Stimulated activated CD4-positive, alpha-beta T cell treated with anti-CD3 and anti-CD28 coated beads, Interleukin-12 subunit alpha, Interleukin-12 subunit beta, amount 100 ng/mL, for 48 hours (primary cell): ENCODE measurements at places on chromosomes 1 and 21.

DNA sequence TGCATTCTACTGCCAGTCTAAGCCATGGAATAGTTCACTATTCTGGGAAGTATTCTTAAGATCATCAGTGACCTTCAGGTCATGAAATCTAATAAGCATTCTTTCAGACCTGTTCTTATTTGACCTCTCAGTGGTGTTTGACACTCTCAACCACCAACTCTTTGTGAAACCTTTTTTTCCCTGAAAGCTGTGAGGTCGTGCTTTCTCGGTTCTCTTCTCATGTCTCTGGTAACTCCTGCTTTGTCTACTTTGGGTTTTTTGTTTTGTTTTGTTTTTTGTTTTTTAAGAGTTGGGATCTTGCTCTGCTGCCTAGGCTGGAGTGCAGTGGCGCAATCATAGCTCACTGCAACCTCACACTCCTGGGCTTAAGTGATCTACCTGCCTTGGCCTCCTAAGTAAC, 56.3 kb downstream of the POU2F1 start:
- DNase-seq: no peak

GRCh38 chr1:59635097-59635496, 179.7 kb upstream of the HOOK1 start:
- no peak for DNase-seq

DNA sequence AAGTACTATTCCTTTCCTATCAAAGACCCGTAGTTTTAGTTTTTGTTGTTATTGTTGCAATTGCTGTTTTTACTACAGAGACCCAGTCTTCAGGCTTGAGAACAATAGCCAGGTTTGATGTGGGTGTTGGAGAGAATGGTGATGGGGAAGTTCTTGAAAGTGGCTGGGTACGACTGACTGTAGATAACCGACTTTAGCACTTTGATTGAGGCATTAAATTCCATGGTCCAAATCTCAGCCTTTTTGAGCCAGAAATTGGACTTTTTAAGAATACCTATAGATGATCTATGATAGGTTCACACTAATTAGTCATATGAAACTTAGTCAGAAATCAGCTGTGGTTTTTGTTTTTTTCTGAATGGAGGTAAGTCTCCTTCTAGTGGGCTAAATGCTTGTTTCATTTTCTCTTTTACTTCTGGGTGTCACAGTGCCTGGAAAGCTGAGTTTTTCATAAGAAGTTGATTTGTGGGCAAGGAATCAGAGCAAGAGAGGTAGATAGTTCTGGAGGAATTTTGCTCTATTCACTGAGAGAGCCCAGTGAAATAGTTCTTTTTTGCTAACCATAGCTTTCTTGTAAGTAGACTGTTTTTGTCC, 2.8 kb downstream of the PPIH start:
- DNase-seq: no peak

GRCh38 chr1:235734335-235734734, 84.8 kb upstream of the GNG4 start:
- no peak for DNase-seq

GRCh38 chr1:91171898-91172297, 150.1 kb upstream of the ZNF644 start:
- DNase-seq: no peak

DNA sequence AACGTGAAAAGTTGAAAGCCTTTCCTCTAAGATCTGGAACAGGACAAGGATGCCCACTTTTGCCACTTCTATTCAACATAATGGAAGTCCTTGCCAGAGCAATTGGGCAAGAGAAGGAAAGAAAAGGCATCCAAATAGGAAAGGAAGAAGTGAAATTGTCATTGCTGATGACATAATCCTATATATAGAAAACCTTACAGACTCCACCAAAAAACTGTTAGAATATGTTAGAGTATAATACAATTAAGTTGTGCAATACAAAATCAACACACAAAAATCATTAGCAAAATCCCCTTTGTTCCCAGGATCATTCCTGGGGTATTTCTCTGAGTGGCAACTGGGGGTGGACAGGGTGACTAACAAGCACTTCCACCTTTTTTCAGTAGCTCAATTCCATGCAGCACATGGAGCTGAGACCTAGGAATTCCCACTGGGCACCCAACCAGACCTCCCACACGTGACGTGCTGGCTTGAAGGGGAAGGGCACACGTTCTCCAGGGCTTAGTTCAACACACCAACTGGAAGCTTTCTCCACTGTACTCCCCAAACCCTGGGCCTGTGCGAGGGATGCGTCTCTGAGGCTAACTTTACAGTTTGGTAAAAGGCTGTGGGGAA, 9.6 kb downstream of the STUM start:
- DNase-seq: no peak

DNA sequence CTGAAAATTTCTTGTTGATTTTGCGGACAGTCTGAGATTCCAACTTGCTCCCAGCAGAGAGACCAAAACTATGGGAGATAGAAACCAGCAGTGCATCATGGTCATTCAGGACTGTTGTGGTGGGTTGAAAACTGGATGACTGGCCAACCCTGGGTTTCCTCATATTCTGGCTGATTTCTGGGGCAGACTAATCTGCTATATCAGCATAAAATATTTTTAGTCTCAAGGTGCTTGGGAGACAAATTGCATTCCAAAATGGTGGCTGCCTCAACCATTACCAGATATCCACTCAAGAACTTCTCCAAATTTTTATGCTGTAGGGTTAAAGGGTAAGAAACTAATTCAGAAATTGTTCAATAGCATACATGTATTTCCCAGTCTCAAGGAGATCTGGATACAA, 434.0 kb downstream of the BRINP3 start:
- no peak for DNase-seq

DNA sequence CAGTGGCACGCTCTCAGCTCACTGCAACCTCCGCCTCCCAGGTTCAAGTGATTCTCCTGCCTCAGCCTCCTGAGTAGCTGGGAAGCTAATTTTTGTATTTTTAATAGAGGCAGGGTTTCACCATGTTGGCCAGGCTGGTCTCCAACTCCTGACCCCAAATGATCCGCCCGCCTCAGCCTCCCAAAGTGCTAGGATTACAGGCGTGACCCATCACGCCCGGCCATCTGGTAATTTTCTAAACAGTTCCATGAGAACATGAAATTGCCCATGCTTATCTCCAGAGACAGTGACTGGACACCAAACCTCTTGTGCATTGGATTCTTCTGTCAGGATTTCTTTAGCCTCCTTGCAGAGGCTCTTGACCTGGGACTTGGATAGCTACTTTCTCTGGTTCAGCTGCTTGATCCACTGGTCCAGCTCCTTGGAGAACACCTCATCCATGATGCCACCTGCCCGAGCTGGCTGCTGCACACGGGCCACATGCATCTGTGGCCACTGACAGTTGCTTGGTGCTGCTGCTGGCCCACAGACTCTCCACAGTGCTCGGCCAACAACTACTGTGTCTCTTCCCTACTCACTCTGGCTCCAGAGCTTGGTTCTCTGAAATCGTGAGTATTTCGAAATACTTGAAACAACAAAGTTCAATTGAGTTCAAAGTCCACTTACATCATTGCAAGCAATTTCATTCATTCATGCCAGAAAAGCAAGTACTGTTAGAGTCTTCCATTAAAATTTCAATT, 40.0 kb upstream of the CTPS1 start:
- no peak for DNase-seq

DNA sequence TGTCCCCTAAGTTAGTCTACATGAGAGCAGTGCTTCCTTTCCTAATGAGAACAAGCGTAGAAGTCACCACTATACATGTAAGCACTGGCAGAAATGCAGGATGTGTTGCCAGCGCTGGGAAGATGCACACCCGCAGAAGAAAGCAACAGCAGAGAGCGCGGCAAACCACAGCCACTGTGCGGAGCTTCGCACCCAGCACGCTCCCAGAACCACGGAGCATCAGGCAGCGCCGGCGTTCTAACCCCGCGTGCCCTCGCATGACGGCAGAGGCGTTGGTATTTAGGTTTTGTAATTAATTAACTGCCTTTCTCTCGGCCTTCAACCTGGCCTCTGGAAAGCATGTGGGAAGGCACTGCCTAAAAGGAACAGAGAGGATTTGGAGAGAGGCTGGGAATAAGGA, 69.1 kb downstream of the OLIG1 start:
- DNase-seq: no peak

GRCh38 chr1:103256490-103256889, 148.2 kb upstream of the COL11A1 start:
- DNase-seq: no peak

DNA sequence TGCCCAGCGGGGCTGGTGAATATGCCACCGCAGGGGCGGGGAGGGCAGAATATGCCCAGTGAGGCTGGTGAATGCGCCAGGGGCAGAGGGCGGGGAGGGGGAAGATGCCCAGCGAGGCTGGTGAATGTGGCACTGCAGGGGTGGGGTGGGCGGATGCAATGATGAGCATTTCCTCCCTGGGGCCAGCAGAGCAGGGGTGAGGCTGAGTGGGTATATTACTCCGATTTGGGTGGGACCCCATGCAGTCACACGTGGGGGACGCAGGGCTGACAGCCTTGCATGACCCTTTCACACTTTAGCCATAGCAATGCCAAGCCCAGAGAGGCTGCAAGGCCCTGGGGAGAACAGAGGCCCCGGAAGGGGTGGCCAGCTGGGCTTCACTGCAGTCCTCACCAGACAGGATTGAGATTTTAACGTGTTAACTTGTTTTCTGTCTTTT, 9.3 kb upstream of the SLX9 start:
- no peak for DNase-seq

DNA sequence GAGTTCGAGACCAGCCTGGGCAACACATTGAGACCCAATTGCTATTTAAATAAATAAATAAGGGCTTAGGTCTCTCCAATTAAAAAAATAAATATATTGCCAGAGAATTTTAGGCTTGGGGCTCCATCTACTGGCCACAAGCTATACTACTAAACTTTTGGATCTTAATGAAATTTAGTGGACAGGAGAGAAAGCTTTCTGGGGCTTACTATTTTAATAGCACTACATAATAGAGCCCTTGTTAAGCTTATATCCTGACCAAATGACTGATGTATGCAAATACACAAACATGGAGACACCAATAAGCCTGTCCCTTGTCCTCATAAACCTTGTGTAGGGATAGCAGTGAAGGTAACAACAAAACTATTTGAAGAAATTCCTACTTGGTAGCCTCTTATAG, 18.4 kb downstream of the CCT3 start:
- no peak for DNase-seq

- DNase-seq: no peak
Measured at GRCh38 chr1:36217670-36218069, 6.6 kb upstream of the THRAP3 start.

DNA sequence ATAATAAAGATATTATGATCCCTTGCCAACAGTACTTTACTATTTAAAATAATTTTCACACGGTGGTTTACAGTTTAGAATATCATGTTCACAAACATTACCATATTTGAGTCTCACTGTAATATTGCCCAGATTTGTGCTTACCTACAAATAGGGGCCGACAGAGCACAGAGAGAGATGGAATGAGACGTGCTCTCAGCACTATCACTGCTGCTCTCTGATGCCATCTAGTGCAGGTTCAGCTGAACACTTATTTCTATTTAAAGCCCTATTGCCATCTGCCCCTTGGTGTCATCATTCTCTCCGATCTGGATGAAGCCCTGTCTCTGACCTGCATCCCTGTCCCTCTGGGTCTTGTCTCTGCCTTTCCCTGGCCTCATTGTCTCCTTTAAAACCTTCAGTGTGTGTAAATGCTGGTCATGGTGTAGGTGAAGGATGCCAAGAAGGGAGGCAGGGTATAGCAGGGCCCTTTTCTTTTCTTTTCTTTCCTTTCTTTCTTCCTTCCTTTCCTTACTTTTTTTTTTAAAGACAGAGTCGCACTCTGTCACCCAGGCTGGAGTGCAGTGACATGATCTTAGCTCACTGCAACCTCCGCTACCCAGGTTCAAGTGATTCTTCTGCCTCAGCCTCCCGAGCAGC, 6.9 kb upstream of the GPATCH4 start:
- DNase-seq: no peak

DNA sequence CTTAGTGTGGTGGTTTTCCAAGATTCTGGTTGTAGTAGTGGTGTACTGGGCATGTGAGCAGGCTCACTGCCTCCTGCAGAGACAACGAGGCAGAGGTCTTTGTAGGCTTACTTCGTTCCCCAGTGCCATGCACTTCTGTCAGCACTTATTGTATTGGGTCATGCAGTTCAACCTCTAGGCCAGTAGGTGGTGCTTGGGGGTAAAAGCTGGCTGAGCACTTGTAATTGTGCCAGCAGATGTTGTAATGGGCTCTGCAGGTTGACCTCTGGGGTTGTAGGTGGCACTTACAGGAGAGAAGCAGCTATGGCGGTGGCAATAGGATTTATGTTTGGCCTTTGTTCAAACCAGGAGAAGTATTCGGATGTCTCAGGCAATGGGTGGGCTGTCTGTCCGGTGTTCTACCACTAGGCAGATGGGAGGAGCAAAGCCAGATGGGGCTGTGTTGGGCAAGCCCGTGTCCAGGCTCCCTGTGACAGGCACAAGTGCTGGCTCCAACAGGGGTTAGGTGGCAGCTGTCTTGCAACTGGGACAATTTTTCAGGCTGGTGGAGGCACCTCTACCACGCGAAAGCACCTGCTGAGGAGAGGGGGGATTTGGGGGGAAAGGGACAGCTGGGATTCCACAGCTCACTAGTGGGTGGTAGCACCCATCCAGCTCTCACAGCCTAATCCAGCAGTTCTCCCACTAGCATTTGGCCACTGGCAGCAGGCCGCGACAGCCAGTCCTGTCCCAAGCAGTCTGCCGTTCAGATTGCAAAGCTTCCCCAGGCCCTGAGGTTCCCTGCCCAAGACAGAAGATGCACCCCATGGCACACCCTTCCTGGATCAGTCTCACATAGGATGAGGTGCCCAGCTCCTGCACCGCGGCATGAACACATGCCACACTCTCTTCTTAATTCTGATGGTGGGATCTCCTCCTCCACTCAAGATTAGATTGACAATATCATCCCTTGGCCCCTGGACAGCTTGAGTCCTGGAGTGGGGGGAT, 274.5 kb downstream of the CTH start:
- DNase-seq: peak; percentile 21

GRCh38 chr1:150528196-150528595, 12.6 kb downstream of the FALEC start:
- no peak for DNase-seq

GRCh38 chr1:66078412-66078811, 285.7 kb downstream of the PDE4B start:
- DNase-seq: no peak

DNA sequence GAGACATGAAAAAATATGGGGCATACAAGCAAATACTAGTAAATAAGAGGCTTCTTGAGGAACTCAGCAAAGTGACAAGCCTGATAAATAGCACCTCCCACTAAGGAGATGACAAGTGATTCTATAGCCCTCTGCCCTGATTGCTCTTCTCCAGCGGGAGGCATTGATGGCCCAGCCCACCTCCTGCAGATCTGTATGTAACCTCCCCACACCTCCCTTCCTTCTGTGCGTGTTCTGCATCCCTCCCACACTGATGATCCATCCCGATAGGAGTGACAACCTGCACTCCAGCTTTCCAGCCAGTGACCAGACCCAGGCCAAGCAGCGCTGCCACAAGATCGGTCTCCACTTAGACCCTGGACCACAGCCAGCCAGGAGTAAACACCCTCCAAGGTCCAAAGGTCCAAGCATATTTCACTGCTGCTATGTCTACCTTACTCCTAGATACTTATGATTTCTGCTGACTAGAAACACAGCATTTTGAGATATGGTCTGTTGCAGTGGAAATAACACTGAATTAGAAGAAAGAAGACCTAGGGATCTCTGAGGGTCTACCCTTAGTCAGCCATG, 176.1 kb downstream of the BRINP2 start:
- no peak for DNase-seq

GRCh38 chr1:45612941-45613579, 10.8 kb downstream of the CCDC17 start:
- DNase-seq: no peak
